ENCODE measurements at places on chromosomes 6 and 20.

DNA sequence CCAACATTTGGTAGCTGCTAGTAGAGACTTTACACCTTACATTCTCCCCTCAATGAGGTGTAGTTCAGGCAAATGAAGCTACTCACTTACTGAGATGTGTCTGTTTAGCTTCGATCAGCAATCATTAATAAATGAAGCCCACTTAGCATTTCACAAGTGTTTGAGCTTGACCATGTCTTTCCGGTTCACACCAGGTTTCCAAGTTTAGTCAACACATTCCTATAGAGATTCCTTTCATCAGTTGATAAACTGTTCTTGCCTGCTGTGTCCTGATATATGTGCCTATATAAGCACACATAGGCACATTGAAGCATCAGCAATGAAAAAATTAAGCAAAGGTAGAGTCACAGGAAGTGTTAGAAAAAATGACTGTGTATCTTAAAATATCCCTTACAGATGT lies 150.0 kb downstream of the BTBD3 start:
- no peak for DNase-seq

GRCh38 chr20:54139188-54139587 lies 34.6 kb downstream of the CYP24A1 start:
- DNase-seq: no peak

- DNase-seq: no peak
These were observed 85.9 kb downstream of the CRYBG1 start for GRCh38 chr6:106446287-106446885.

- DNase-seq: no peak
These were observed 898.9 kb upstream of the ADGRB3 start for GRCh38 chr6:67736161-67736560.

DNA sequence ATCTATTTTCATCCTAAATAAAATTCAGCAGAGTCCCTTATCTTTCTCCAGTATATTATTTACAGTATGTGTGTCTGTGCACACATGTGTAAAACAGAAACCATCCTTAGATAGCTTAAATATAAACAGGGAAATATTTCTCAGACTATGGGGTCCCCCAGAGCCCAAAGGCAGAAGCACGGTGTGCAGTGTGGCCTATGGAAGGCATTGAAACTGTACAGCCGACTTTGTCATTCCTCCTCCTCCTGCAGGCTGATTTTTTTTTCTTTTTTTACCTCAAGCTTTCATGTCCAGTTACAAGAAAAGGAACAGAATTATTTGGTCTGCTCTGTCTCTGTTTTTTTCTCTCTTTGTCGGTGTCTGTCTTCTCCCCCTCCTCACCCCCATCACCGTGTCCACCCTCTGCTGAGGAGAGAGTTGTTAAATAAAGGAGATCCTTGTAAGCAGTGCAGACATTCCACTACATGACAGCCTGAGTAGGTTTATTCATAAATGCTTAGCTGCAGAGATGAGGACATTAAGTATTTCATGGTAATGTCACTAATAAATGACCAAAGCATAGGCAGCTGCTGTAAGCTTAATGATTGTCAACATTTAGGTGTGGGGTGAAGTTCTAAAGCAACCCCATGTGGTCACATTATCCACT lies 31.8 kb upstream of the SLC35D3 start:
- DNase-seq: no peak

- DNase-seq: no peak
These were observed 337.8 kb downstream of the BTBD3 start for GRCh38 chr20:12255461-12255970.

- no peak for DNase-seq
These were observed 343.8 kb downstream of the SYNE1 start for GRCh38 chr6:152293404-152293803.

DNA sequence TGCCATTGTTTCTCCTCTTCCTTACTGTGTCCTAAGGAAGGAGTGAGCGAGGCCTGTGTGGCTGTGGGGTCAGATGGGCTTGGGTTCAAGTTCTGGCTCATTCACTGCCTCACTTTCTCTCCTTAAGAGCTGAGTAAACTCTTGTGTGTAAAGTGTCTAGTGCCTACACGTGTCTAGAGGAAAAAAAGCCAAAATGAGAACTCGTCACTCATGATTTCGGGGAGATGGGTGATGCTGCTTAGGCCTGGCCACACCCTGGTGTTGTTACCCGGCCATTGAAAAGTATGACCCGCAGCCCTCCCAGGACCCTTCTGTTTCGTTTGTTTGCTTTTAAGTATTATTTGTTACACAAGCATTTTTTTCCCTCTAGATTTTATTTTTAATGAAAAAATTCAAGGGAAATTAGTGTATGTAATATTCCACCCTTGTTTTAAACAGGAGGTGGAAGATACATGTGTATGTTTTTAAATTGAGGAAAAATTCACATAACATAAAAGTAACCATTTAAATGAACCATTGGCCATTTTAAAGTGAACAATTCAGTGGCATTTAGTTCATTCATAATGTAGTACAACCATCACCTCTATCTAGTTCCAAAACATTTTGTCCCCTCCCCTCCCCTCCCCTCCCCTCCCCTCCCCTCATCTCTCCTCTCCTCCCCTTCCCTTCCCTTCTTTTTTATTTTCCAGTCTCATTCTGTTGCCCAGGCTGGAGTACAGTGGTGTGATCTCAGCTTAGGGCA lies 71.0 kb downstream of the CEBPB start:
- no peak for DNase-seq

- no peak for DNase-seq
These were observed 128.1 kb upstream of the DOK5 start for GRCh38 chr20:54347166-54347833.

GRCh38 chr20:43992885-43993284 lies 78.2 kb downstream of the TOX2 start:
- no peak for DNase-seq

GRCh38 chr6:55578537-55579363 lies at the start of gene HMGCLL1:
Gene HMGCLL1, minus strand, starts transcription at chr6:55579192. Its CDS starts 137 bp downstream, at chr6:55579055.
- DNase-seq: no peak

- no peak for DNase-seq
These were observed 328.6 kb downstream of the NKAIN2 start for GRCh38 chr6:124132256-124132655.

- no peak for DNase-seq
These were observed 1.4 kb downstream of the BTN1A1 start for GRCh38 chr6:26501482-26501986.

DNA sequence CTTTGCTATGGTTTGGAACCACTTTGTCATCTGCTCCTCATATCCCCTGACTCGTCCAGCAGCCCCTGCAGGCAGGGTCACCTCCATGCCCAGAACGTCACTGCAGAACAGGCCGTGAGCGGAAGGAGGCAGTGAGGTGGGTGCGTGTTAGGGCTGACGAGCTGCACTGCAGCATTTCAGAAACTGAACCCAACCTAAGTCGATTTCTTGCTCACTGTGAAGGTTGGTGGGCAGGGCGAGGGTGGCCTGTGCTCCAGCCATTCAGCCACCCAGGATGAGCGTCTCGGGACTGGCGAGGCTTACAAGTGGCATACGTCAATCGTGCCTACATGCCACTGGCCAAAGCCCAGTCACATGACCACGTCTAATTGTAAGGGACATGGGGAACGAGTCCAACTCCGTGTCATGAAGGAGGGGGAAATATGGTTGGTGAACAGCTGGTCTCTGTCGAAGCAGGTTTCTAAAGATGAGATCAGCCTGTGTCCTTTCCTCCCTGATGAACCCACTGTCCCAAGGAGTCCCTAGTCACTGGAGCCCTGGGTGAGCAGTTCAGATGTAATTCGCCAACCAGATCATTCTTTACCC lies 289.1 kb downstream of the TAF4 start:
- DNase-seq: no peak

DNA sequence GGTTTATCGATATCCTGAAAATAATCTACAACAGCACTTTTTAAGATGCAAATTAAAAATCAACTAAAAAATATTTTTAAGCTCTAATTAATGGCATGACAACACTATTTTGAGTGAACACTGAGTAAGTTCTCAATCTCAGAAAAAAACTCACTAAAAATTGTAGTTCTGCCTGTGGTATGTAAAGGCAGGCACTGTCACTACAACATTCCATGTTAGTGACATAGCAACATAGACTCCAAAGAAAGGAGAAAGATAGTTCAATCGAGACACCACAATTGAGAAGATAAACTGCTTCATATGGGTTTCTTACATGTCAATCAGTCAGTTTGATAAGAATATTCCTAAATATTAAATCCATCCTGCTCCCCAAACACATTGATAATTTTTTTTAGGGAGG lies 38.0 kb downstream of the COL12A1 start:
- DNase-seq: no peak

GRCh38 chr20:47377122-47377722 lies 20.7 kb upstream of the ZMYND8 start:
- DNase-seq: no peak

DNA sequence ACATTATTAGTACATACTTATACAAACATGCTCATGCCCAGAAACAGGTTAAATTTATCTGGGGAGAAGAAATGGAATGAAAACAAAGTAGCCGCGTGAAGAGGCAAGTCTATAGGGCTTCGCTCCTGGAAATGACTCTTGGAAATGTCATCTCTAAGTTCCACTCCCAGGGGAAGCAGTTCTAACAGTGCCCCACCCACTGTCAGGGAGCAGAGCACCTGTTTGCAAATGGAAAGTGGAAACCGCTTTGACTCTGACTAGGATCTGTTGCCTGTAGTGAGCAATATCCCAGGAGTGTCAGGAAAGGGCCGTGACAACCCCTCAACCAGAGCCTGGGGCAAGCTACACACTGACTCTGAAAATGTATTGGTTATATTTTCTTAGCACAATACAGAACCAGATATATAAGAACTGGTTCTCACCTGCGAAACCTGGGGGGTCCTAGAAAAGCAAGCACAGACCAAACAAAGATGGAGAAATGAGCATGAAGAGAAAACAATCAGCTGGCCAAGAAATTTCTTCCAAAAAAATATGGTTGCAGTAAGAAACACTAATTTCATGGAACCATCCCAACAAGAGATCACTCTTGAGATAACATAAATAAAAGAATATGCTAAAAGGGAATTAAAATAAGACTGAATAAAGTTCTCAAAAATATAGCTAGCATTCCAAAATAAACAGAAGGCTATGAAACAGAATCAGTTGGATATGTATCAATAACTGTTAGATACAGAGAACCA lies 47.5 kb upstream of the CRISP1 start:
- no peak for DNase-seq

GRCh38 chr6:159080217-159080976 lies 35.6 kb upstream of the TAGAP start:
- DNase-seq: no peak

GRCh38 chr20:57583289-57584257 lies 22.7 kb downstream of the PCK1 start:
- no peak for DNase-seq

GRCh38 chr6:112383191-112383590 lies 36.1 kb downstream of the RFPL4B start:
- DNase-seq: no peak

GRCh38 chr20:53995949-53996348 lies 74.4 kb downstream of the BCAS1 start:
- DNase-seq: no peak

GRCh38 chr6:116265041-116265829 lies 11.4 kb upstream of the TSPYL4 start:
- DNase-seq: no peak

DNA sequence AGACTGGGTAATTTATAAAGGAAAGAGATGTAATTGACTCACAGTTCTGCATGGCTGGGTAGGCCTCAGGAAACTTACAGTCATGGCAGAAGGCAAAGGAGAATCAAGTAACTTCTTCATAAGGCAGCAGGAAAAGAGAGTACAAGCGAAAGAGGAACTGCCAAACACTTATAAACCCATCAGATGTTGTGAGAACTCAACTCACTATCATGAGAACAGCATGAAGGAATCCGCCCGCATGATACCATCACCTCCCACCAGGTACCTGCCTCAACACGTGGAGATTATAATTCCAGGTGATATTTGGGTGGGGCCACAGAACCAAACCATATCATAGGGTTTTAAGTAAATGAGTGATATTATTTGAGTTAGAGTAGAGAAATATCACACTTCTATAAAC lies 189.3 kb downstream of the TSHZ2 start:
- DNase-seq: no peak

DNA sequence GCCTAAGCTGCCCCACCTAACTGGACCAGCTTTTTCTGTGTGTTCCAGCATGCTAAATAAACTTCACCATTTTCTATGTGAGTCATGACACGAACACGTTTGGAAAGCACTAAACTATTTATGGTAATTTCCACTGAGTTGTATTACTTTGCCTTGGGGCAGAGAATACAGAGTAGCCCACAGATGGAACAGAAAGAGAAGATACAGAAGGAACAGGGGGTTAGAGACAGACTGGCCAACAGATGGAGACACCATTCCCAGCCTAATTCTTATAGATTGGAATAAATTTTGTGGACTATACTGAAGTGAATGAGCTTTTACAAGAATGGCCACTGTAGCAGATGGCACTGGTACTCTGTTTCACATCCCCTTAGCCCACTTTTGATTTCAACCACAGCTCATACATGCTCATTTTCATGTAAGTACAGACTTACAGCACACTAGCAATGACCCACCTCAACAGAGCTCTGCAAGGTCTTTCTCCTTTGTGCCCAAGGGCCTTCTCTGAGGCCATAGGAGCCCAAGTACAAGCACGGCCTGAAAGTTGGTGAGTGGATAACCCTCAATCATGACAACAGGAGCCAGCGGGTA lies 13.1 kb upstream of the NT5DC1 start:
- DNase-seq: no peak

DNA sequence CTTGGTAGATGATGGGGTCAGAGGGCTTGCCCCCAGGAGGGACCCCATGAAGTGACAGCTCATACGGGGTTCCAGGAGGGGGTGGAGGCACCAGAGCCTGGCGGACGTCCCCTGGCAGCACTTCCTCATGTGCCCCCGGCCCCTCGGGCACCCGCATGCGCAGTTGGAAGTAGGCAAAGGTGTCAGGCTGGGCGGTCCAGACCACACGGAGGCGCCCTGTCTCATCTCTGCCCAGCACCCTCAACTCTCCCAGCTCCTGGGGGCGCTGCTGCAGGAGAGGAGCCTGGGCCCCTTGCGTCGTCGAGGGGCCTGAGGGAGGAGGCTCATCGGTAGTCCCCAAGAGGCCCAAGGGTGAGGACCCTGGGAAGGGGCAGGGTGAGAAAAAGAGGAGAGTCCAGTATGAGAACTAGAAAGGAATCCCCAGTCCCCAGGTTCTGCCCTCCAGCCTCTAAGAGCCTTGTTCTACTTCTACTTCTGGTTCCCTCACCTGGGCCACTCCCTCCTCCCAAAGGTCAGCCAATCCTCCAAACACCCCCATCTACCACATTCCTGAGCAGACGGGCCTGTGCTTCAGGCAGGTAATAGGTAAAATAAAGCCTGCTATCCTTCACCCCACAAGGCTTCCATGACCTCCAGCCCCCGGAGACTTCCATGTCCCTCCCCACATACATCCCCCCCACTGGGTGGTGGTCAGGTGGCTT lies 23.2 kb downstream of the TNXB start:
- DNase-seq: no peak

GRCh38 chr20:17782768-17783167 lies 83.0 kb downstream of the BANF2 start:
- DNase-seq: no peak
